Activated CD4-positive, alpha-beta T cell treated with anti-CD3 and anti-CD28 coated beads, Interleukin-2, amount 50 U/mL, for 24 hours (primary cell): ENCODE measurements at places on chromosomes 12 and 14.

GRCh38 chr12:84632556-84632955 lies 280.0 kb downstream of the SLC6A15 start:
- no peak for DNase-seq

DNA sequence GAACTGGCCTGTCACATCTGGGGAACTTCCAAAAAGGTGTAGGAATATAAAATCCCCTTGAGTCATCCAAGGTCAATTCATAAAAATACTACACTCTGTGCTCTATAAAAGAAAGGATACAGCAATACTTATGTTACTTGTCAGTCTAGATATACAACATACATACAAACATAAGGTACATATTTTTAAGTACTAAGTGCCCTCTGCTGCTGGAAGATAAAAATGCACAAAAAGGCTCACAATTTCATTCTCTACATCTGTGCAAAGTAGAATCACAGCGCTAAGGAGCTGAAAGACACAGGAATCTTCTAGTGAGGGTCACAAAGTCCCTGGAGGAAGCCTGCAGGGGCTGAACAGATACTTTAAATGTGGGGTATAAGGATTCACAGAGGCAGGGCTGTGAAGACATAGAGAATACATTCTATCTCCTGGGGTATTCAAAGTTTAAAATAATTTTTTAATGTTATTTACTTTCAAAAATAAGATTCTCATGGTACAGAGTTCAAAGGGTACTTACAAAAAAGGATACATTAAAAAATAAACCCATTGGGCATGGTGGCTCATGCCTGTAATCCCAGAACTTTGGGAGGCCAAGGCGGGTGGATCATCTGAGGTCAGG lies 10.2 kb upstream of the GOLGA5 start:
- DNase-seq = no peak

GRCh38 chr12:96094201-96094600 lies 58.8 kb upstream of the LTA4H start:
- no peak for DNase-seq

- DNase-seq = no peak
These were observed 369.3 kb upstream of the DCN start for GRCh38 chr12:91551927-91552326.

DNA sequence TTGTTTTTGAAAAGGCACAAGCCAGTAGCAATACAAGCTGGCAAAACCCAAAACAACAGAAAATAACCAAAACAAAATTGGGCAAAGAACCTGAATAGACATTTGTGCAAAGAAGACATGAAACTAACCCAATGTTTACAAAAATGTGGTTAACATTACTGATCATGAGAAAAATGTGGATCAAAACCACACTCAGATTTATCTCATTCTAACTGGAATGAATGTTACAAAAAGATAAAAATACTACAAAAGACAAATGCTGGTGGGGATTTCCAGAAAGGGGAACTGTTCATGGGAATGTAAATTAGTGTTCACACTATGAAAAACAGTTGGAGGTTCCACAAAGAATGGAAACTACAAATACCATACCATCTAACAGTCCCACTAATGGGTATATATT lies 26.6 kb downstream of the ASCL4 start:
- DNase-seq = no peak

GRCh38 chr14:30143627-30144026 lies 216.0 kb upstream of the PRKD1 start:
- DNase-seq = no peak

GRCh38 chr14:89844508-89844907 lies 110.0 kb downstream of the EFCAB11 start:
- no peak for DNase-seq

DNA sequence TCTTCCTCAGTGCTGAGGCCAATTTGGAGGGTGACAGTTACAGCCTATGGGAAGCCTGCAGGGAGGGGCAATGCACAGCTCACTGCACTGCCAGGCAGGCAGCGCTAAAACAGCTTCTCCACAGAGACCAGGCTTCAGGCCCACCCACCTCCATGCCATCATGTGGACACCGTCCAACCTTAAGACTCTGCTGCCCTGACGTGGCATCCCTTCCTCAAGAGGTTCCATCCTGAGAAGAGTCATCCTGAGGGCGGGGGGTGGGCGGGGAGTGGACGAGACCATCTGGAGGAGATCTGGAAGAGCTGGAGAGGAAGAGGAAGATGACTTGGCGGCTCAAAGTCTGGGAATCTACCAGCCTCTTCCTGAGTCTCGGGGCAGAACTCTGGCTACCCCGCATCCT lies 8.4 kb upstream of the ACVRL1 start:
- DNase-seq = no peak

DNA sequence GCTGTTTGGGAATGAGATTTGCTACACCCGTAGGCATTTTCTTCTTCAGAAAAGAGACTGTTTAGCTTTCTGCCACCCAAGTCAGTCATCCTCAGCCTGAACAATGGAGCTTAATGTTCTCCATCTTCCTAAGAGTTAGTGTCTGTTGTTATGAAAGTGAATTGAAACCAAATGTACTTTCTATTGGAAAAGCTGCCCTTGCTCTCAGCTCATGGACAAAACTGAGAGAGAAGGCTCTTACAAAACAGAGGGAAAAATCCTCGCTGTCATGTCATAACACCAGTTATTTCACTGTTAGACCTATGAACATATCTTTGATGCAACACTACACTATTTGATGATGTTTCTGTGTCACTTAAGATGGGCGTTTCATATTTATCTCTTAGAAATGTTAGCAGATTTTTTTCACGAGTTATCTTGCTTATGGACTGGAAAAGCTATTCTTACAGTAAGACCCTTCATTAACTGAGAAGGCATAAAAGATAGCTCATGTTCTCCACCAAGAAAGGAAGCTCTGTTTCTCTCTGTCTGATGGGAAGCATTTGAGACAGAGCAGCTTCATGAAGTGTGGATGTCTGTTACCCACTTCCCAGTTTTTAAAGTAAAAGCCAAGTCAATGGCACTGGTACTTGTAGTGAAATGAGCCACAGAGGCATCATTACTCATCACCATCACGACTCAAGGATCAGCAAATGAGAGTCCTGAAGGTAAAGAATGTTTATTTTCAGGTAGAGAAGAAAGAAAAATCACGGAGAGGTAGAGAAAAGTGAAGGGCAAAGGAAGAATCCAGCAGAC lies 483.9 kb downstream of the ZFP36L1 start:
- no peak for DNase-seq

DNA sequence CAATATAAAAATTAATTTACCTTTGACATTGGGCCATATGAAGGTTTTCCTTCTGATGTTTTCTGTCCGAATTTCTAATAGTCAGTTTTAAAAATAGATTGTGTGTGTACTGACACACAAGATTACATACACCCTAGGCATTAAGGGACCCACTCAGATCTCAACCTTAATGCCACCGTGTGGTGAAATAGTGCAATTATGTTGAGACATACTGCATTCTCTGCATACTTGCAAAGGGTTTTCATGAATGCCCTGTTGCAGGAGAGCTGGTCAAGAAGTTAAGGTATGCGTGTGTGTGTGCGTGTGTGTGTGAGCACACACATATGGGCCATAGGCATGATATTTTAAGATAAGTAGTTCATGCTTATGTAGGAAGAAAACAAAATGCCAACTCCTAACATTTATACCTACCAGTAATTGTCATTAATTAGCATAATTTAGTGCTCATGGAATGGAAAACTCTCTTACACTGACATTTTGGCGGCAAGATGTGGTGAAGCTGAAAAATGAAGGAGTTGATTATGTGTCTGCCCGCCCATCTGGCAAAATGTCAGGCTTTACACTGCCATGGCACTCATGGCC lies 58.8 kb downstream of the PIK3C2G start:
- DNase-seq = no peak

DNA sequence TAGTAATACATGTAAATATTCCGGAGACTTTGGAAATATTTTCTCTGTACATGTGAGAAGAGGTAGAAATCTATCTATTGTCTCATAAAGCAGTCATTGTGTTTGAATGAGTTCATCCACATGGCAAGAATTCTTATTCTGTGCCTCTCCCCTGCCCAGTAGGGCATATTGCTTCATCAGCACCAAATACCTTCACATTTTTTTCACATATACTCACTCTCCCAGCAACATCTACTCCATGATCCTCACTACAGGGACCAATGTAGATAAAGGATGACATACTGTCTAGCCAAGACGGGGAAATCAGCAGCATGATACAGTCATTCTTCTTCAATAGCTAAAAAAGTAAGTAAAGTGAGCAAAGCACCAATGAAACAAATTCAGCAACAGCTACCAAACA lies 1.3 kb upstream of the TAS2R14 start:
- no peak for DNase-seq

GRCh38 chr12:27823038-27823437 lies 43.0 kb upstream of the MANSC4 start:
- DNase-seq = no peak

- DNase-seq = no peak
These were observed 186.3 kb downstream of the RIMBP2 start for GRCh38 chr12:130529781-130530180.

- no peak for DNase-seq
These were observed 33.2 kb downstream of the PIGH start for GRCh38 chr14:67566908-67567307.

- no peak for DNase-seq
These were observed 74.5 kb downstream of the CCDC60 start for GRCh38 chr12:119409043-119409442.

GRCh38 chr12:121799156-121799841 lies 4.5 kb upstream of the SETD1B start:
- DNase-seq = no peak

GRCh38 chr14:95045106-95045701 lies 112.1 kb downstream of the DICER1 start:
- no peak for DNase-seq

GRCh38 chr12:113220593-113221180 lies 577 bp upstream of the TPCN1 start:
- DNase-seq = no peak

GRCh38 chr12:54385251-54385914 lies 850 bp upstream of the ZNF385A start:
- no peak for DNase-seq

DNA sequence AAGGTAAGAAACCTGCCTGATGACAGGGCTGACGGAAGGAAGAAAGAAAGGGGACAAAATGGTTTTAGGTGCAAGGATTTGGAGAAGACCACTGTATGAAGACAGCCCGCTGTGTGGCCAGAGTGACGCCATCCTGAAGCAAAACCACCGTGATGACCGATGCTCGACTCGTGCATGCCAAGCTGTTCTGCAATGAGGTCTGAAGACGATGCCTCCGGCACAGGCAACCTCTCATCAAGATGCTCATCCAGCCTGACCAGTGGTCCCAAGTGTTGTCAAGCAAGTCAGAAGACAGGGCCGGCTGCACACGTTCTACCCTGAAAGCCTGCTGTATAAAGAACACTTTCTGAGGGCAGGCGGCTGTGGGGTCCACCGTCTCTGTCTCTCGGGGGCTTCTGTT lies 34.8 kb downstream of the STX2 start:
- DNase-seq = no peak

- no peak for DNase-seq
These were observed 5.6 kb downstream of the MSI1 start for GRCh38 chr12:120363274-120363855.
